ENCODE measurements at places on chromosomes 2 and 18.

- no peak for DNase-seq
Observed at GRCh38 chr2:216362730-216363129, 9.6 kb downstream of the MARCHF4 start.

- DNase-seq = no peak
Observed at GRCh38 chr2:38522754-38523349, 79.9 kb downstream of the HNRNPLL start.

DNA sequence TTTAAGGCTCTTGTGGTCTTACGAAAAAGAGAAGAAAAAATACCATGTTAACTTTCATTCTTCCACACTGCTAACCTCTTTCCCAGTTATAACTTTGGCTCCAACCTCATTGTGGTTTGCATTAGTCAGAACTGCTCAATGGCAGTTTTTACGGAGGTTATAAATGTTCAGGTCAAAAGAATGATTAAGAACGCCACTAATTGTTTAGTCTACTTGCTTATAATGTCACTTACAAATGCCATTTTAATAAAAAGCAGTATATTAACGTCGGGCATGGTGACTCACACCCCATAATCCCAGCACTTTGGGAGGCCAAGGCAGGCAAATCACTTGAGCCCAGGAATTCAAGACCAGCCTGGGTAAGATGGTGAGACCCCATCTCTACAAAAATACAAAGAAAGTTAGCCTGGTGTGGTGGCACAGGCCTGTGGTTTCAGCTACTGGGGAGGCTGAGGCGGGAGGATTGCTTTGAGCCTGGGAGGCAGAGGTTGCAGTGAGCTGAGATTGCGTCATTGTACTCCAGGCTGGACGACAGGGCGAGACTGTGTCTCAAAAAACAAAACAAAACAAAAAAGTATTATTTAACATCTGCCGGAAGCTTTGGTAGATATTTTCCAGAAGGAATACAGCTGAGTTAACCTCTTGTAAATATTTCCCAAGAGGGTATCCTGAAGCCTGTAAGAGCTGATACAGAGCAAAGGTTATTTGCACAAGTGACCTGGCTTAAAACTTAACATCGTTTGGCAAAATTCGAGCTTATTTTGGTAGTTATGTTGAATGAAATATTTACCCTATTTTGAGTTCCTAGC lies 5.1 kb downstream of the AGPS start:
- DNase-seq = no peak

DNA sequence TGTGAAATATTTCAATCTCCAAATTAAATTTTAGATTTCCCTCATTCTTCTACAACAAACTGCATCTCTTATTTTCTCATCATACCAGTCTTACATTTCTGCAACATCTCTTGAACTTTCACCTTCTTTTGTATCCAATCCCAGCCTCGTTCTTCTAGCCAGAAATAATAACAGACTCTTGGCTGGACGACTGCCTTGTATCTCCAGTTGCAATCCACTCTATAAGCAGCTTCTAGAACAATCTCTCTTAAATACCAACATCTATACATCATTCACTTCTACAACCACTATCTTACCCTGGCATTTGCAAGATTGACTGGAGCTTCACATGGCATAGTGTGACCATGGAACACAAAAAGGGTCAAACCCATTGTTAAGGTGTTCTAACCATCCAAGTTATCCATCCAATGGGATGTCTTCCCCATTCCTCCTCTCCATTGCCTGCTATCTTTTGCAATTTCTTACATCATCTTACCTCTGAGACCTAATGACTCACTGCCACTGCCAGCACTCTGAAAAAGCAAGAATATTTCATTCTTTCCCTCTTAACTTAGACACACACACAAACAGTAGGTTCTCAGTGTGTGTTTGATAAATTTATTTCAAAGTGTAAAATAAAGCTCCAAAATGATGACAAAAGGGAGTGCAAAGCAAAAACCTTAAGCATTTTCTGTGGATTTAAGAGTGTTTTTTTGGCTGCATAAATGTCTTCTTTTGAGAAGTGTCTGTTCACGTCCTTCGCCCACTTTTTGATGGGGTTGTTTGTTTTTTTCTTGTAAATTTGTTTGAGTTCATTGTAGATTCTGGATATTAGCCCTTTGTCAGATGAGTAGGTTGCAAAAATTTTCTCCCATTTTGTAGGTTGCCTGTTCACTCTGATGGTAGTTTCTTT lies 145.6 kb downstream of the METTL4 start:
- DNase-seq = no peak

GRCh38 chr2:135798762-135799161 lies 38.2 kb downstream of the LCT start:
- no peak for DNase-seq

- DNase-seq = no peak
Observed at GRCh38 chr2:71889759-71890684, 257.6 kb downstream of the CYP26B1 start.

- no peak for DNase-seq
Observed at GRCh38 chr18:48020337-48021250, 90.1 kb upstream of the SMAD2 start.

DNA sequence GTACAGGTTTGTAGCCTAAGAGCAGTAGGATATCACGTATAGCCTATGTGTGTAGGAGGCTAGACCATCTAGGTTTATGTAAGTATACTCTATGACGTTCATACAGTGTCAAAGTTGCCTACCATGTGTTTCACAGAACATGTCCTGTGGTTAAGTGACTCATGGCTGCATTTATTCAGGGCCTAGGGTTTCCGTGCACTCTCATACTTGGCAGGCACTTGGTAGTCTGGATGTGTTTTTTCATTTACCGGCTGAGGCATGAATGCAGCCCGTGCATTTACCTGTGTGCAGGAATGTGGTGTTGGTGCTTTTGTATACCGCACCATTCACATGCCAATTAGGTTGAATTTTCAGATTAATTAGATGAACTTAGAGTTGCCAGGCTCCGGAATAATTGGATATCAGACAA lies 43.4 kb downstream of the MYL12B start:
- peak; percentile 45 for DNase-seq

- peak; percentile 38 for DNase-seq
Observed at GRCh38 chr2:62287899-62288880, 92.3 kb downstream of the B3GNT2 start.

GRCh38 chr2:109212836-109213563 lies 84.0 kb downstream of the SH3RF3 start:
- DNase-seq = no peak

- DNase-seq = no peak
Observed at GRCh38 chr2:64491426-64491825, 32.7 kb upstream of the AFTPH start.

- DNase-seq = no peak
Observed at GRCh38 chr2:197869501-197870111, 65.2 kb downstream of the PLCL1 start.

DNA sequence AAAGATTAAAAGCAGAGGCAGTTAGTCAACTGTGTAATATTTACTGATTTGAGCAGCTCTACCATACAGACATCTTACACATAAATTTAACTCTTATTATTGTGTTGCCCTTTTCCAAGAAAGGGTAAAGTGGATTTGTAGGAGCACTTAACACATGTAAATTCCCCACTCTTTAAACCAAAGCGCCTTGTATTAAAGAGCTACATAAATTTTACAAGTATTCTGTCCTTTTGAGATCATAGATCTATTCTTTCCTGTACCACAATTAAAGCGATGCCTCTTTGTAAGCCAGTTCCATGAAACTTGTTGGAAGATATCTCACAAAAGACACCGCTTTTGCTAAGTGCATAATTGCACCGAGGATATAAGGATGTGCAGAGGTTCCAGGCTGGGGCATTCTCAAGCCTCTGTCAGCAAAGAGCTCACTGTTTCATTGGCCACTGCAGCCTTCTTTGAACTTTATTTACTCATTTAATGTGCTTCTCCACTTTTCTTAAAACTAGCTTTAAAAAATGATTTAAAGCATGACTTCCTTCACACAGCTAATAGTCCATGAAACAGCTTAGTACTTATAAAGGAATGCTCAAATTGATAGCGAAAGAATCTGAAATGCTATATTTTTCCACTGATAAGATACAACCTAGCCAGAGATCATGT lies 520.0 kb upstream of the TCF4 start:
- no peak for DNase-seq

DNA sequence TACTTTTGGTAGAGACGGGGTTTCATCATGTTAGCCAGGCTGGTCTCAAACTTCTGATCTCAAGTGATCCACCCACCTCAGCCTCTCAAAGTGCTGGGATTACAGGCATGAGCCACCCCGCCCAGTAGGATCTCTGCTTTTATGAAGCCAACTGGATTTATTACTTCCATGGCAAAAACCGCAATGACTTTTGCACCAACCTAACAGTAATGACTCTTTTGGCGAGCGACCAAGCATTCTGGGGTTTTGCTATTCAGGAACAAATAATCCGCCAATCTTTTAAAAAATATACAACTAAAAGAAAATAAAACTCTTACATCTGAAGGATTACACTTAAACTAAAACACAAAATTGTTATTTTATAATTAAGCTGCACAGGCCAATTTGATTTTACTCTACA lies 260.6 kb downstream of the ZEB2 start:
- DNase-seq = no peak

DNA sequence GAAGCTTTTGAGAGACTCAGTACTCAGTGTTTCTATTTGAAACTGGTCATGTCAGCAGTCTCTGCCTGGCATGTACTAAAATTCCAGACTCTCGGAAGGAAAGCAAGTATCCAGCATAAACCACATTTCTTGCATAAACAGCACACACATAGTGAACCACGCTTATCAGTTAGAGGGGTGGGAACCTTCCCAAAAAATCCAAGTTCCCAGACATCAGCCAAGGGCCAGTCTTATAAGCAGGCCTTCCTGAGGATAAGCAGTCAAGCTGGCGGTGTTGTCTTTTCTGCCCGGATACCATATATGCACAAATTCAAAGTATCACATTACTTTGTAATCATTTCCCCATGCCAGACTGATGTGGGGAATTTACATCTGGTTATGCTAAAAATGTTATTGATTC lies 73.6 kb downstream of the ST6GAL2 start:
- DNase-seq = no peak

DNA sequence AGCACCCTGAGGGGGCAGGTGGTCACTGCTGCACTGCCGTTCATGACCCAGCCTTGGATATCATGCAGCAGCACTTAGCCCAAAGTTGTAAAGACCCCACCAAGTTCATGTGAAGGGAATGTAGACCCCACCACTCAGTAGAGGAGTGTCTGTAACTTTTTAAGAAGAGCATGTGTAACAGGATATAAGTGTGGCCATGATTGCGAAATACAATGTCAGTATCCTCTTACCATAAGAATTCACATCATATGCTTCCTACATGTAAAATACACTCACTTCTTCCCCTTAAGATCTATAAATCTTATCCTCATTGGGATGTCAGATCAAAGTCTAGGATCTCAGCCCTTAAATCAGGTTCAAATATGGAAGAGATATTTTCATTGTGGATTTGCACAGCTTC lies 276.9 kb downstream of the PTPRM start:
- no peak for DNase-seq

- no peak for DNase-seq
Observed at GRCh38 chr18:6682437-6683111, 46.9 kb upstream of the ARHGAP28 start.

GRCh38 chr2:30503007-30503694 lies 56.1 kb downstream of the LCLAT1 start:
- DNase-seq = no peak

DNA sequence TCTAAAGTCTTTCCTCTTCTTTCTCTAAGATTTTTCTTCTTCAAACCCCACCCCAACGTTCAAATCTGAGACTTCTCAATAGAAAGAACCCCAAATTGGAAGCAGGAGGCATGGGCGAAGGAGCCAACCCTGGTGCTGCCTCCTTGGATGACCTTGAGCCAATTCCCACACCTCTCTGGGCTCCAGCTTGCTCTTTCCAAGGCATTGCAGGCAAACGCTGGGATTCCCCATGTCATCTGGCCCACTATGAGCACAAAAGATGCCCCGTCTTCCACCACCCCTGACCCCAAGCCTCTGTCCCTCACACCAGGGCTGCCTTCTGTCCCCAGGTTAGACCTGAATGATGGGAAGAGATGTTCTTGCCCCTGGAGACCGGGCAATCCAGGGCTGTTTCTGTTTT lies 57.0 kb downstream of the TTC32 start:
- DNase-seq = no peak

GRCh38 chr2:171244970-171245782 lies 84.5 kb upstream of the TLK1 start:
- DNase-seq = no peak

- no peak for DNase-seq
Observed at GRCh38 chr18:55078303-55078932, 119.2 kb upstream of the CCDC68 start.

GRCh38 chr2:151976945-151977353 lies 121.9 kb downstream of the CACNB4 start:
- DNase-seq = peak; percentile 10

DNA sequence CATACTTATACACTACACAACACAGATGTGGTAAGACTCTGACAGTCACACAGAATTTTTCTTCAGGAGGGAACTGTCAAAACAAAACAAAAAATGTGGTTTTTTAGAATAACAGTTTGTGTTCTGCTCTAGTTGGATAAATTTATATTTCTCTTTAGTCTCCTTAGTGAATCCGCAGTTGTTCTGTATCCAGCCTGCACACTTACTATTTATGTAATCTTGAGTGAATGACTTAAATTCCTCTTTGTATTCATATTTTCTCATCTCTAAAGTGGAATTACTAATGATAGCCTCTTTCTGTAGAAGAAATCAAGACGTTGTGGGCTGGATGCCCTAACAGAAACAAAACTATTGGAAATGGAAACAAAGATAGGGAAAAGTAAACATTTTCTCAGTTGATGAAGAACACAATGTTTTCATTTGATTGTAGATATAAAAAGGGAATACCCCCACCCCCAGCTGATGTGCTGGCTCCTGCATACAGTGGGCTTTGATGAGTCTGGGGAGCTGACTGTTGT lies 375.2 kb downstream of the TRIB2 start:
- DNase-seq = no peak

GRCh38 chr2:46413631-46414030 lies 65.7 kb upstream of the TMEM247 start:
- DNase-seq = no peak

DNA sequence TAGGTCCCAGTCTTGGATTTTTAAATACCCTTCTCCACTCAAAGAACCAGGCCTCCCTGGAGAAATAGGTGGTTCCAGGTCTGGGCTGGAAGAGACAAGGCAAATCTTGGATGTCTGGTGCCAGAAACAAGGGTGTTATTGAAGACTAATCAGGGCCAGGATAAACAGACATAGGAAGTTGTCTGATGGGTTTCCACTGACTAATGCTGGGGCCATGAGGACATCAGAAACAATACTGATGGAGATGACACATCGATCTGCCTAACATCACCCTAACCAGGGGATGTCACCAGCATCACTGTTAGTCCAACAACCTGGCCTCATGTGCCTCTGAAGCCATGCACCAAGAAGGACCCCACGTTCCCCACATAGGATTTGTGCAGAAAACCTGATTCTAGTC lies 42.5 kb upstream of the GLI2 start:
- no peak for DNase-seq

- DNase-seq = no peak
Observed at GRCh38 chr2:16429431-16430145, 236.0 kb downstream of the CYRIA start.

- no peak for DNase-seq
Observed at GRCh38 chr2:69625078-69625795, 18.3 kb downstream of the AAK1 start.
